ENCODE measurements at places on chromosomes 1 and 21.

- DNase-seq, result no peak
These were observed 23.7 kb upstream of the DAB1 start for GRCh38 chr1:57447551-57447950.

DNA sequence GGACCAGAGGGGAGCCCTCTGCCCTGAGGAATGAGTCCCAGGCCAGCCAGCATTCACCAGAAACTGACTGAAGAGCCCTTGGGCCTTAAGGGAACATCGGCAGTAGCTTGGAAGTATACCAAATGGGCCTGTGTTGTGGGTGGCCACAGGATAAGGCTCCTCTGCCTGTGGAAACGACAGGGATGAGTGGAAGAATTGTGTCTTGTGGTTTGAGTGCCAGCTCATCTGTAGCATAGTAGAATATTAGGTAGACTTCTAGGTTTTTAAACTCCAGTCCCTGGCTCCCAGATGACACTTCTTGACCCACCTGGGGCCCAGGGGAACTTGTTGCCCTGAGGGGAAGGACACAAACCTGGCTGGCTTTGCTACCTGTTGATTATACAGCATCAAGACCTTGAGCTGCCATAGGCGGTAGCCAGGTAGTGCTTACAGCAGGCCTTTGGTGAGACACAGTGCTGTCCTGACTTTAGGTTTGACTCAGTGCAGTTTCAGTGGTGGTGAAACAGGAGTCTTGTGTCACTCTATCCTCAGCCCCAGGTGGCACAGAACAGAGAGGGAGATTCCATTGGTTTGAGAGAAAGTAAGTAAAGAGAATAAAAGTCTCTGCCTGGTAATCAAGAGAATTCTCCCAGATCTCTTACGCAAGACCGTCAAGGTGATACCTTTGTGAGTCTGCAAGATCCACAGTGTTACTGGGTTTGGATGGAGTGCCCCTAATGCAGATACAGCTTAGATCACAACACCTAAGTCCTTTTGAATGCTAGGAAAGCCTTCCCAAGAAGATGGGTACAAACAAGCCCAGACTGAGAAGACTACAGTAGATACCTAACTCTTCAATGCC is 50.2 kb downstream of the RABGAP1L start:
- no peak for DNase-seq

GRCh38 chr1:22930240-22930912 is 42.3 kb downstream of the LACTBL1 start:
- peak; percentile 10 for DNase-seq

DNA sequence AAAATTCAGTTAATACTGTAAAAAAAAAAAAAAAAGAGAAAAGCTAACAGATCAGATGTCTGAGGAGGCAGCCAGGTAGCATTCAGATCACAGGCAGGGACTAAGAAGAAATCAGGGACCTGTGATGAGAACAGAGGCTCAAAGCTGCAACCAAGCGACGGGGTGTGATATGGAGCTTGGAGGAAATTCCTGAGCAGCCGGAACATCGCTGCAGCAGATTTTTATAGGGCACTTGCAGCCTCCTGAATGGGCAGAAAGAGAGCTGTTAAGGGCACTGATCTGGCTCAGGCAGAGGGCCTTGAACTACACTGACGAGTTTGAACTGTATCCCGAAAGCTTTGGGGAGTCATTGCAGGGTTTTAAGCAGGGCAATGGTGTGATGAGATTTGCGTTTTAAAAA is 315.4 kb downstream of the ADGRL2 start:
- no peak for DNase-seq

- DNase-seq, result no peak
These were observed 224.9 kb upstream of the FGGY start for GRCh38 chr1:59071876-59072582.

GRCh38 chr1:230778916-230779590 is 31.9 kb downstream of the CAPN9 start:
- no peak for DNase-seq

DNA sequence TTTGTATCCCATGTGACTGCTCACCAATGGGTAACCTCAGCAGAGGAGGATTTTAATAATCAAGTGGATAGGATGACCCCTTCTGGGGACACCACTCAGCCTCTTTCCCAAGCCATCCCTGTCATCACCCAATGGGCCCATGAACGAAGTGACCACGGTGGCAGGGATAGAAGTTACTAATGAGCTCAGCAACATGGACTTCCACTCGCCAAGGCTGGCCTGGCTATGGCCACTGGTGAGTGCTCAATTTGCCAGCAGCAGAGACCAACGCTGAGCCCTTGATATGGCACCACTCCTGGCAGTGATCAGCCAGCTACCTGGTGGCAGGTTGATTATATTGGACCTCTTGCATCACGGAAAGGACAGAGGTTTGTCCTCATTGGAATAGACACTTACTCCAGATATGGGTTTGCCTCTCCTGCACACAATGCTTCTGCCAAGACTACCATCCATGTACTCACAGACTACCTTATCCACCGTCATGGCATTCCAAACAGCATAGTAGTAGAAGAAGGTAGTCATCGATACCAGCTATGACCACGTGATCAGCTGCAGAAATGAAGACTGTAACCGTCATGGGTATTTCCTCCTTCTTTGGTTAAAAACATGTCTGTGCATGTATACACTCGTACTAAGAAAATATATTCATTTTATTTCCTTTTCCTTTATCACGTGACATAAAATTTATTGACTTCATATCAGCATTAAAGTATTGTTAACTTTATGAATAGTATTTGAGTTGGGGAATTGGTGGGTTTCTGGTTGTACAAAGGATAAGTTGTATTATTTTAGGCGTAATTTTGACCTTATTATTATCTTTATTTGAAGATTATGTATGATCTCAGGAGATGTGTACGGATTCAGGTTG is 562.6 kb downstream of the PTPRU start:
- DNase-seq, result no peak

GRCh38 chr21:25897383-25897782 is 162.6 kb downstream of the GABPA start:
- no peak for DNase-seq

DNA sequence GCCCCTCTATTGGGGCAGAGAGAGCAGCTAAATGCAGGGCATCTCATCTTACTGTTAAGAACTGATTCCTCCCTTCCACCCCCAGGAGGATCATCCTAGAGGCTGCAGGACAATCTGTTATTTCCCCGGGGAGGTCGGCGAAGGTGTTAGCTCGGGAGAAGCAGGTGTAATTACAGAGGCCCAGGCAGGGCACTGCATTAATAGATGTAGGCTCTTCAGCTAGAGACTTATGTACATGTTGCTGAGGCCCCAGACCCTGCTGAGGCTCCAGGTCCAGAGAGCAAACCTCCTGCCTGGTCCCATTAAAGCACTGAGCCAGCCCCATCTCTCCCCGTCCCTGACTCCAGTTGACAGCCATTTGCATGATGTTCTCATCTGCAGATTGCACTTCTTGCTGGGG is 320.3 kb upstream of the VAMP3 start:
- DNase-seq, result no peak

DNA sequence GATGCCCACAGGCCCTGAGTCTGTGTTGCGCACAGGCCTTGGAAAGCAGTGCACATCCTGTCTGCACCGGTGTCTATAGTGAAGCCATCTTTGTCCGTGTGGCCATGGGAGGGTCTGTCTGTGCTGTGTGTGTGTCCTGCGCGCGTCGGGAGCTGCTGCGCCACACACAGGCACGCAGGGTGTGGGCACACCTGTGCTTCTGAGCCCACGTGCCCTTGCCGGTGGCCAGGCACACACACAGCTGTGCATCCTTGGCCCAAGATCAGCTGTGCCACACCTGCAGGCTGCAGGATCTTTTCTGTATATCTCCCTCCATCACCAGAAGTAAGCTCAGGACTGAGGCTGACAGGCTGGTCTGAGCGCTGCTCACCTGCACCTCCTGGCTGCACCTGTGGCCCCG is 3.2 kb upstream of the SAMD11 start:
- DNase-seq, result no peak

DNA sequence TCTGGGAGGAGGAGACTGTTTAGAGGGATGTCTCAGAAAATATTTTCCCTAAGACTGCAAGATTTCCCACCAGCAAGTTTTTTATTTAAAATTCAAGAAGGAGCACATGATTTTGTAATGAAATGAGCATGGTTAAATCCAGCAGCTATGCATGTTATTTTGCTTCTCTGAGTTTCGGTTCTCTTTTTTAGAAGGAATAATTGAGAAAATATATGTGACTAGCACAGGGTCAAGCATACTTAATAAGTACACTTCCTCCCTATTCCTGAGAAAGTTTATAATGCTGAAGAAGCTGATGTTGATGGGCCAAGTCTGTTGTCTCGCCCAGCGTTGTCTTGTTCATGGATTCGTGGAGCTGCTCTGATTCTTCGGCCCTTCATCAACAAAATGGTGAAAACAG is 51.2 kb downstream of the EXO1 start:
- no peak for DNase-seq

- peak; percentile 76 for DNase-seq
These were observed 43.0 kb downstream of the PLA2G4A start for GRCh38 chr1:186871784-186872183.

DNA sequence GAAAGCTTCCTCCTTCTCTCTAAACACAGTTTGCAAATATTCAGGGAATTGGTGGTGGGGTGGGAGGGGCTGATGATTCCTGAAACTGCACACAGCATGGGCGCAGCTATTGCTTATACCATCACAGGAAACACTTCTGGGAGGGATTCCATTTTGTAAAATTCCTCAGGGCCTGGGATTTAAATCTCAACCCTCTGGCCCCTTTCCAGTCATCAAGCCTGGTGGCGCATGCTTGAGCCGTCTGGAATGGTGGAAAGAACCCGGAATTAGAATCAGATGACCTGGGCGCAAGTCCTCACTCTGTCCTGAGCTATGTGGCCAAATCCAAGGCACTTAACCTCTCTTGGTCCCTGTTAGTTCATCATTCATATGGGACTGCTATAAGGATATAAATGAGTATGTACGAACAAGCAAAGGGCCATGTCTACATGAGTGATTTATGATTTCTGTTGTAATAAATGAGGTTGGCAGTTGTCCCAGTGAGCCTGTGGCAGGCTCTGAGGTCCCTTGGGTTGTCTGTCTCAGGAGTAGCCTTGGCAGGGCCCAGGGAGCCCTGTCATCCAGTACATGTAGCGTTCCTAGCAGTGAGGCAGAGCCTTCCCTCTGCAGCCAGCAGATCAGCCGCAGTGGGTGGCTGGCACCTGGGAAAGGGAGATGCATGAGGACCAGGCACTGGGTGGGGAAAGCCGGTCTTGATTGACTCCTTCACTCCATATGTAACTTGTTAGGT is 72.0 kb downstream of the MAN1C1 start:
- no peak for DNase-seq

DNA sequence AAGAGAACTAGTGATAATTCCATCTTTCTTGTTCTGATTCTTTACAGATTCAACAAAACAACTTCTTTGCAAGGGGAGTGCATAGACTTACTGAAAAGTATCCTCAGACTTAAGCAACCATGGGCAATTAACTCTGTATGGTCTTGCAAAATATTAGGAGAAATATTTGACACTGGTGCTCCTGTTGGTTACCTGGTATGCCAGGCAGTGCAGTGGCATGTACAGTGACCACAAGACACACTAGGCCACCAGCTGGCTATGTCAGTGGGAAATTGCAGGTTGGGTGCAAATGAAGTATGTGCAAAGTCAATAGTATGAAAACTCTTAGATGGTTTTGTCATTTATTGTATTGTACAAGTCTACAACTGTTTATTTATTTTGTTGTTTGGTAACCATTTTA is 34.5 kb downstream of the EPS15 start:
- no peak for DNase-seq

DNA sequence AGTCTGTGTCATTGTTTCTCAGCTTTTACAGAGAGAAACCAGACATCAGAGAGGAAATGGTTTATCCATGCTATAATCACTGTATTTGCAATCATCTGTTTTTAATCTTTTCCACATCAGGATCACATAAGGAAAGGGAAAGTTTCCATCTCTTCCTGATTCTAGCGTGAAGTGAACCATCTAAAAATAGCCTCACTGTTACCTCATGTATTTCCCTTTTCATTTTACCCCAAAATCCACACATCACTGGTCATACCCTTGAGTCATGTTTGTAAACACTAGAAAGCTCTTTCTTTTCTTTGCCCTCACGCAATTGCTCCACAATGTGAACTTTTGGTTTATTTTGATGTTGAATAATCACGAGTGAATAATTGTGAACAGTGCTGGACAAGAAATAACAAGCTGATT is 146.0 kb downstream of the PLA2G4A start:
- no peak for DNase-seq

DNA sequence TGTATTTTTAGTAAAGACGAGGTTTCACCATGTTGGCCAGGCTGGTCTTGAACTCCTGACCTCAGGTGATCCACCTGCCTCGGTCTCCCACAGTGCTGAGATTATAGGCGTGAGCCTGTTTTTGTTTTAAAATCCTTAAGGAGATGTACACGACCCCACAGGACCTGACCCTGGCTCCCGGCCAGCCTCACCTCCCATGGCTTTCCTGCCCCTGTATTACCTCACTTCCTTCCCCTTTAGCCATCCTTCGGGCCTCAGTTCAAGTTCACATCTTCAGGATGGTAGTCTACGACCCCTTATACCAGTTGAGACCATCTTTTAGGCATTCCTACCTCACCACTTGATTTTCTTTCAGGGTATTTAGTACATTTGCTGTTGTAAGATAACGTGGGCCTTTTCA is 36.3 kb downstream of the TCP10L start:
- DNase-seq, result no peak

GRCh38 chr1:244833734-244834542 is 1.5 kb upstream of the COX20 start:
- peak; percentile 45 for DNase-seq

GRCh38 chr21:25240974-25241373 is 366.3 kb downstream of the MRPL39 start:
- no peak for DNase-seq

- no peak for DNase-seq
These were observed 47.4 kb upstream of the MTF2 start for GRCh38 chr1:93031711-93032110.

- no peak for DNase-seq
These were observed 40.7 kb upstream of the TENT5C start for GRCh38 chr1:117565076-117565556.

DNA sequence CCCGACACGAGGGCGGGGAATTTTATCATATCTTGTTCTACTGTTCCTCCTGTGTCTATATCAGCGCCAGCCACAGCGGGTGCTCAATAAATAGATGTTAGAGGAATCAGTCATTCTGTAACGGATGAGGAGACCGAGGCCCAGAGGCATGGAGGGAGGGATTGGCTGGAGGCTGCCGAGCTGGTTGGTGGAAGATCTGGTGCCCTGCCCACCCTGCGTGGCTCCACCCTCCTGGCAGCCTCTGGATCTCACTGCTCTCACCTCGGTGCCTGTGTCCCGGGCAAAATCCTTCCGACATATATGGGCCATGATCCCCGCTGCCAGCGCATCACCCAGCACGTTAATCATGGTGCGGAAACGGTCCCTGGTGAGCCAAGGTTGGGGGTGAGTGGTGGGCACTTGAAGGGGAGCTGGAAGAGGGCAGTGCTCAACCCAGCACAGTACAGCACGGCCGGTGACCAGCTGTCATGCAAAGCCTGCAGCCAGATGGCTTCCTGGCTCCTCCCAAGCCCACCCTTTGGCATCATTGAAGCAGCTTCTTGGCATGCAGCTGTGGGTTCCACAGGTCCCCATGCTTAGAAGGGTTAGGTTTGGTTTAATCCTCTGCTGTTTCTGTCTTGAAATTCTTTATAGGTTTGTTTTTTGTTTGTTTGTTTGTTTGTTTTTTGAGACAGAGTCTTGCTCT is 26.7 kb downstream of the PODN start:
- DNase-seq, result no peak

Data from NCI-H526 (cell line).